ENCODE measurements at places on chromosomes 13 and 19. TPM values are rescaled to one million over a fixed set of nuclear protein-coding genes. Genes with fewer than 3 reads are reported as not detected.

DNA sequence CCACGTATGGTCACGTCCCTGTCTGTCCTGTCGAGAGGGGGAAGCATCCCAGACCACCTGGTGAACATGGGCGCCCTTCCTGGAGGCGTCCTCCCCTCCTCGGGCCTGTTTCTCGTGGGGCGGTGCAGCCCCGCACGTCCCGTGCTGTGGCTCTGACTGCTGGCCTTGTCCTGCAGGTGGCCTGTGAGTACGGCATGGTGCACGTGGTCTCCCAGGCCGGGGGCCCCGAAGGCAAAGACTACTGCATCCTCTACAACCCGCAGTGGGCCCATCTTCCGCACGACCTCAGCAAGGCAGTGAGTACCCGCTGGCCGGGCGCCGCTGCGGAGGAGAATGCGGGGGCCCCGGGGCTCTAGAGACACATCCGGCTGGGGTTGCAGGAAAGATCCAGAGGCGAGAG is 5.9 kb downstream of the SPPL2B start:
- no peak for DNase-seq

Gene ZNF528
- 21.7 TPM for total RNA-seq

DNA sequence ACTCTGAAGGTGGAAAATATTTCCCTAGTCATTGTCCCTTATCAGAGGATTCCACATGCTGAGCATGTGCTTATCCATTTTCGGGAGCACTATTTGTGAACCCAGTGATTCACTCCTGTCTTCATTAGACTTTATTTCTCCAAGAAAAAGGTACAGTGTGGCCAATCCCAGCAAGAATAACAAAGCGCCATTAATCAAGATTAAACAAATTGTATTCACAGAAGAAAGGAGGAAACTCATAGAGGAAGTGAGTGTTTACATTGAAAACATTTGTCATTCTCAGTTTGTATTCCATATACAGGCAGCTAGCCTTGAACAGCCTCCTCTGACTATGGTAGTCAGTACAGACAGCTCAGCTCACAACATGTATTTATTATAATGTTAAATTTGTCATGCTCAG is 1669.9 kb upstream of the SPRY2 start:
- DNase-seq = no peak

Gene RDH8
- not detected for total RNA-seq

GRCh38 chr13:44437356-44438233 is 64.0 kb downstream of the SERP2 start:
- DNase-seq = no peak

DNA sequence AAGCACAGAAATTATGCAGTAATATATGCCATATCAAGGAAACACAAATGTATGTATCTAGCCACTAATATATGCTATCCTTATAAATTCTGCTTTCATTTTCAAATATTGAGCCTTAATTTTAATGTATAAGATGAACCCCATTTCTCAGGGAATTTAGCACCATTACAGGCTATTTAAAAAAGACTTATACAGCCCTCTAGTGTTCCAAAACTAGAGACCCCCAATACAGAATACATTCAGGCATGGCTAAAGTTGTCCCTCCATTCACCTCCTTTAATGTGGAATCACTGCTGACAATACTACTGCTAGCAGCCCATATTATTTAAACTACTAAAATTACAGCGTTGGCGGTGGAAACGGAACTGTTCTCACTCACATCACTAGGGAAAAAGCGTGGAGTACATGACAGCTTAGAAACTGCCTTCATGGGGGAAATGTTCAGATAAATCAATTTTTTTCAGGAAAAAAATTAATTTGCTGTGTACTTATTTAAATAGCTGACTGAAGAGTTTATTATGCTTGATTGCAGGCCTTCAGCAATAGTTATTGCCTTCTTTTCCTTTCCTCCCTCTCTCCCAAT is 541.0 kb downstream of the PCDH9 start:
- no peak for DNase-seq

GRCh38 chr19:39759457-39760184 is 19.0 kb upstream of the LEUTX start:
- no peak for DNase-seq

DNA sequence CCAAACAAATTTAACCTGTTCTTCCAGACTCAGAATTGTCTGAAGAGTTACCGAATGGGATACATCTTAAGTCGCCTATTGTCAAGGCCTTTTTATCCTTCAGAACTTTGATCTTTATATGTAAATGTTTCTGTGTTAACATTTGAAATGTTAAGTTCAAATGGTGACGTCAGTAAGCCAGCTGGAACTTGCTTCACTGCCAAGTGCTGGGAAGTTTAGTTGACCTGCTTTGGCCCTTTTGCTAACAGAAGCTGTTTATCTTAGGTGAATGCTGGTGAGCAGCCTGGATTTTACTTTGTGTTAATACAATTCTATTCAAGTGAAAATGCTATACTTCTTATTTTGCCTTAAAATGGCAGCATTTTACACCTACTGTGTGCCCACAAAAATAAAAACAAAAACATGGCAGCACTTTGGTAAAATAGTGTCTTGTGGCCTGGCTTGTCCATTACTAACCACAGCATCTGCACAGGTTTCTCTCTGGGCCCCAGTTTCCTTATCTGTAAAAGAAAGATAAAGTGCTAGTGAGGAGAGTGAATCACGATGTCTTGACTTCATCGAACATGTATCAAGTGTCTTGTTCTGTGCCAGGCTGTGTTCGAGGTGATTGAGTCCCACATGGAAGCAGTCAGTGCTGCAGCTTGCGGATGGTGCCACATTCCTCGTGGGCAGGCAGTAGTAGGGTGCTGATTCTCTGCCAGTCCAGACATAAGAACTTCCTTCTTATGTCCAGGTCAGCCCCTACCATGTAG is 2.2 kb downstream of the NAXD start:
- no peak for DNase-seq
